ENCODE measurements at places on chromosomes 3 and 15.

- no peak for DNase-seq
Measured at GRCh38 chr3:50226888-50227389, 9.1 kb upstream of the GNAI2 start.

GRCh38 chr3:3503411-3503810 is 295.8 kb upstream of the LRRN1 start:
- no peak for DNase-seq

- no peak for DNase-seq
Measured at GRCh38 chr3:64224826-64225610, at the start of gene PRICKLE2. Gene PRICKLE2, minus strand, starts transcription at chr3:64225466. Its CDS starts 26,539 bp downstream, at chr3:64198927.

- DNase-seq = no peak
Measured at GRCh38 chr3:39106281-39106811, 1.1 kb downstream of the GORASP1 start.

GRCh38 chr15:83310521-83311456 is 26.3 kb upstream of the BNC1 start:
- DNase-seq = no peak

- DNase-seq = no peak
Measured at GRCh38 chr15:32803631-32804030, 85.8 kb downstream of the GREM1 start.

GRCh38 chr15:90883976-90884718 is at the start of gene FES:
Gene FES, plus strand, starts transcription at chr15:90884504. Its CDS starts 542 bp downstream, at chr15:90885046.
- DNase-seq = no peak

DNA sequence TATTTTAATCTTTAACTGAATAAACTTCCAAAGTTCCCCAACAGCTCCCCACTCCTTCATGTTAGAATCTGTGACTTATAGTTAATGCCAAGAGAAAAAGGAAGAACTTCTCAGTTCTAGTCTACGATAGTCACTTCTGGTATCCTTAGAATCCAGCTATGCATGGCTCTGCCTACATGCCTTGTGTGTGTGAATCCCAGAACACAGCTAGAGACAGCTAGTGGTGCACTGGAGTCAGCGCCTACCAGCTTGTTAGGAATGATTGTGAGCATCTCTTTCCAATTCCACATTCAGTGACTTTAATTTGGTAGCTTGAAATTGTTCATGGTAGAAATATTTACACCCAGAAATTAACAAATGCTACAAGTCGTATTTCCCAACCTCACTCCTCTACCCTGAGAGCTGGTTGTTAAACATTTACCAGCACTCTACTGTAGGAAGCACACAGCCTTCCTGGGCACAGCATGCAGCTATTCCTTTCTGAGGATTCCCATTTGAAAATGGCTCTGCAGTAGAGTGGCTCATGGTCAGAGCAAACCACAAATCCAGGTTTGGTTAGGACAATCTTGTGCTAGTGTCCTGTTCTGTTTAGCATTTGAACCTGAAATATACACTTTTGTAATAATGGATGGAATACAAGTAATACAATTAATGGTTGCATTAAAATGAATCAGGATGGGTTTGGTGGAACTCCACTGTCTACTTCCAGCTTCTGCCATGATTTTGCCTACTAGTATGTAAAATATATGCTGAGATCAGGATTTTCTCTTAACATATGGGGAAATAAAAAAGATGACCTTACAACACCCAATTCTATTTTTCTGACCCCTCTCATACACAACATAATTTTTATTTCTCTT is 371.0 kb upstream of the GBE1 start:
- DNase-seq = no peak

DNA sequence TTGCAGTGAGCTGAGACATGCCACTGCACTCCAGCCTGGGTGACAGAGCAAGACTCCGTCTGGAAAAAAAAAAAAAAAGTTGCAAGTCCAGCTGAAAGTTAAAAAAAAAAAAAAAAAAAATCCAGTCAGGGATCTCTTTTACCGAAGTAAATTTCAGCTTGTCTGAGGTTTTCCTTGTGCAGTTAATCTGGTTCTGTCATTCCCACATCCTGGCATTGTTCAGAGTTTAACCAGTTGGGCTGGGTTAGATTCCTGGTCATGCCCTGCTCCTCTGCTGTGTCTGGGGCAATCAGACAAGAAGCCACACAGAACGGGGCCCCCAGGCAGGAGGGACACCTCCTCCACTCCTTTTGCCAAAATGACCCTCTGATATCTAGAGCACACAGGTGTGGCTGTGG is 84.1 kb upstream of the KLHL25 start:
- DNase-seq = no peak

GRCh38 chr3:129121792-129122411 is at the start of gene RAB43:
Gene RAB43, minus strand, starts transcription at chr3:129121804. Its CDS starts 315 bp downstream, at chr3:129121489.
- DNase-seq = peak; percentile 71

- DNase-seq = no peak
Measured at GRCh38 chr3:30227571-30228301, 378.7 kb upstream of the TGFBR2 start.

GRCh38 chr3:37906734-37907282 is 45.1 kb downstream of the CTDSPL start:
- DNase-seq = no peak

Measured in NCI-H2029 (cell line).